Hippocampal formation (tissue), 2 donors: ENCODE measurements at places on chromosomes 11 and 22.

- DNase-seq: peak; percentile 38
Observed at GRCh38 chr11:78857688-78858087, 283.0 kb upstream of the NARS2 start.

DNA sequence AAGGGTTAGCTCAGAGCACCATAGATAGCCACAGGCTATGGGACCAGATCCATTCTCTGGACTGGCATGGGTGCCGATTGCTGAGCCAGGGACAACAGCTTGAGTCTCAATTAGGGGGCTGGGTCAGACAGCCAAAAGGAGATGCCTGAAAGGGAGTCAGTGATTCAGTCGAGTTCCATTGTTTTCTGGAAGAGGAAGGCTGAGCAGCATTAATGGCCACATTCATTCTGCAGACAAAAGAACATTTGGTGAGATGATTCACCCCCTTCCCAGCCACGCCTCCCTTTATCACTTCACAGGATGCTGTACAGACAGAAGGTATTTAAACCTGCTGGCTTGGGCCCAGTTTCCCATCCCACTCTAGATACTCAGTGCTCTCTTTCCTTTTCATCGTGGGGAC, 131.9 kb downstream of the ADAMTS15 start:
- DNase-seq: peak; percentile 65

DNA sequence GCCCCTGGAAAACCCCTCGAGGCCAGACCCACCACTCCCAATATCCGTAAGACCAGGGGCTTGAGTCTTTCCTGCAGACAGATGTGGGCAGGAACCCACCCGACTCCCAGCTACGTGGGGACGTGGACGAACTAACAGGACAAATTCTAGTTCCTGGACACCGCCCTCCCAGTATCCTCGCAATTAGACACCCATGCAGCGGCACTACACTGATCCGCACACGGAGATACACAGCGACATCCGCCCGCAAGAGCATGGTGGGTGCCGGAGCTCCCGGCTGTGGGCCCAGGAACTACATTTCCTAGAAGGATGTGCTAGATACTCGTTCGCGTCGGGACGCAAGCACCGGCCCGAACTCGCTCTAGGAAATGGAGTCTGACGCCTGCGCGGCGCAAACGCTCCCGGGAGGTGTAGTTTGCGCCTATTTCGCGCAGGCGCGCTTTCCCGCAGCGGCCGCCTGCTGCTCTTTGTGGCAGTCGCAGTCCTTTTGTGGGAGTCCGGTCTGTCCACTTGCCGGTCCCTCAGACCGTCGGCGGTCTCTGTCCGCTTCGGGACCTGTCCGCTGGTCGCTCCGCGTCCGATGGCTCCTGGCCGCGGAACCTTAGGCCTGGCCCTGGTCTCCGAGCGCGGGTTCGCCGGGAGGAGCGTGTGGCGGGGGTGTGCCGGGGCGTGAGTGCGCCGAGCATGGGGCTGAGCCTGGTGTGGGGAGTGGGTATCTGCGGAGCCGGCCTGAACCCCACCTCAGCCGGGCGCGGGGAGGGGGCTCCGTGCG, at the start of gene ZNF74:
ZNF74 (plus strand) TSS at position 447 of the 772 bp plus-strand sequence. CDS start 478 bp downstream, outside the sequence.
- peak; percentile 85 for DNase-seq

DNA sequence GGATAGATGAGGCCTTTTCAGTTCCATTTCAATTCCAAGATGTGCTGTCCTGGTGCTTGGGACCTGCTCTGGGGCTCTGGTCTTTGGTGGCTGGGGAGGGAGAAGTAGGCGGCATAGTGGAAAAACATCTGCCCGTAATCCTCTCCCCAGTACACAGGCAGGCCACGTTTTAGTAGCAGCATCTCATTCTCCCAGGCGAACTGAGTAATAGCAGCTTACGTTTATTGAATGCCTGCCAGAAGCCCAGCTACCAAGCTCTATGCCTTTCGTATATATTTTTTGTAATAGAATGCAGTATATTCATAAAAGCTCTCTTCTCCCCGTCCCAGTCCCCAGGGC, 11.4 kb downstream of the ACO2 start:
- no peak for DNase-seq

DNA sequence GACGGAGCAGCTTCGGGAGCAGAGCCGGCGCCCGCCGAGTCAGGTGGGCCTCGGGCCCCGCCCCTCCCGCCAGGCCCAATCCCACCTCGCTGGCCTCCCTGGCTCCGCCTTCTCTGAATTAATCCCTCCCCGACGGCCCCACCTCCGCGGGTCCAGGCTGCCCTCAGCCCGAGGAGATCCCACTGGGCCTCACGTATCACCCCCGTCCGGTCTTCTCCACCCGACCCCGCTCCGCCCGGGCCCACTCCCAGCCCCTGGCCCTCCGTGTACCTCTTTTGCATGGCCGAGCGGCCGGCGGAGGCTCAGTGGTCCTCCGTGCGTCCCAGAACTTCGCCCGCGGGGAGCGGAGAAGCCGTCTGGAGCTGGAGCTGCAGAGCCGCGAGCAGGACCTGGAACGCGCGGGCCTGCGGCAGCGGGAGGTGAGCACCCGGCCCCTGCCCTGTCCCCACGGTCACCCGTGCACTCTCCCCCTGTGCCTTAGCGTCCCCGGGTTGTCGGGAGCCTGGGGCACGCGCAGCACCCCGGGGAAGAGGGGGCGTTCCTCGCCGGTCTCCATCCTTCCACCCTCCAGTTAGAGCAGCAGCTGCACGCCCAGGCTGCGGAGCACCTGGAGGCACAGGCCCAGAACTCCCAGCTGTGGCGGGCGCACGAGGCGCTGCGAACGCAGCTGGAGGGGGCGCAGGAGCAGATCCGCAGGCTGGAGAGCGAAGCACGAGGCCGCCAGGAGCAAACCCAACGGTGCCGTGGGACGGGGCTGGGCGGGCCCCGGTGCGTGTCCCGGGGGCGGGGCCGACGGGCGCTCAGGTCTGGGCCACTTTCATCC, 2.2 kb upstream of the CD151 start:
- no peak for DNase-seq

DNA sequence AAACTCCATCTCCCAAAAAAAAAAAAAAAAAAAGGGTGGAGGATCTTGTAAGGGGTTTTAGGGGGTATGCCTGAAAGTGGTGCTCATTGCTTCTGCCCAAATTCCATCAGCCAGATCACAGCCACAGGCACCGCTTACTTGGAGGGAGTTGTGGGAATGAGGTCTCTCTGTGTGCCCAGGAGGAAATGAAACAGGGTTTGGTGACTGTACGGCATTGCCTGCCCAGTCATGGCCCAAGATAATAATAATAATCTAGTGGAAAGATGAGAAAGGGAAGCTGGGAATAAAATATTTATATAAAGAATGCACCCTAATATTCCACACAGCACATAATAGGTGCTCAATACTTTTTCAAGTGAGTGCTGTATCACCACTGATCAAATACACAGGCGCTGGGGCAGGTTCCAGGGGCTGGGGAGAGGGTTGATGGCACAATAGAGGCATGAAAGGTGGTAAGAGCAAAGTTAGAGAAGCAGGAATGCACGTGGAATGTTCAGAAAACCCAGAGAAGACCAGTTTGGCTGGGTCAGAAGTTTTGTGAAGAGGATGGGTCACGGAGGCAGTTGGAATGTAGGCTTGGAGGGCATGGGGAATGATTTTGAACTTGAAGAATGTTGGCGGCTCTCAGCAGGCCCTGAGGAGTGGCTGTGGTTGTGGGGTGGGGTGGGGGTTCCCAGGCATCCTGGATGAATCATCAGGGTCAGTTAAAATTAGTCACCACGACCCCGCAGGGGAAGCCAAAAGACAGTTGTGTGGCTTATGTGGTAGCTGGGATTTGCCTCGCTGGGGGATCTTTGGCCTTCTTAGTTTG, 12.5 kb upstream of the MB start:
- DNase-seq: no peak

DNA sequence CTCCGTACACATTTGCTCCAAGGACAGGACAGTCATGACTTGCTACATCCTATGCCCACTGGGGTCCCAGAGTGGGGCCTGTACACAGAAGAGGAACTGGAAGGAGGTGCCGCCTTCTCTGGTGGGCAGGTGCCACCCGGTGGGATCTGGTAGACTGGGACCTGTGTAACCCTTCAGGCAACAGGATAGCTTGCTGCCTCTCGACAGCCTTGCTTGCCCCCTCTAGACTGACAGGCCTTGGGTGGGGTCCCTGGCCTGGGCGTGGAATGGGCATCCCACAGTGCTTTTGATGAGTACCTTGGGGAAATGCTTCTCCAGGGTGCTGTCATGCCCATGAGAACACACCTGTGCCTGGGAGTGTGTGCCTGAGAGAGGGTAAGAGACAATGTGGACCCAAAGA, 15.8 kb downstream of the SHANK3 start:
- no peak for DNase-seq

- DNase-seq: no peak
Observed at GRCh38 chr22:26709617-26710390, 52.4 kb downstream of the MIAT start.

DNA sequence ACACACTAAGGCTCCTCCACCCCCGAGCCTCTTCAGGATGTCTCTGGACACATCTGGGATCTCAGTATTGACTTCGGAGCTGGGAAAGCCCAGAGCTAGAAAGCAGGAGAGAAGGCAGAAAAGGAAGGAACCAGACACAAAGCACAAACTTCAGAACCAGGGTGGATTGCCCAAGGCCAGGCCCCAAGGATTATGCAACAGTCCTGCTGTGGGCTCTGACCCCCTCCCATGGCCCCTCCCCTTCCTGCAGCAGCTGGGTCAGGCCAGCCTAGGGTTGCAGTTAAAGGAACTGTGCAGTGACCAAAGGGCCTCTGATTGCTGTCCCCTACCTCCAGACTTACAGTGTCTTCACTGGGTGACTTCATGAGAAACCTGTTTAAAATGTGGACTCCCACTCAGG, 5.3 kb downstream of the KCNE3 start:
- peak; percentile 33 for DNase-seq

DNA sequence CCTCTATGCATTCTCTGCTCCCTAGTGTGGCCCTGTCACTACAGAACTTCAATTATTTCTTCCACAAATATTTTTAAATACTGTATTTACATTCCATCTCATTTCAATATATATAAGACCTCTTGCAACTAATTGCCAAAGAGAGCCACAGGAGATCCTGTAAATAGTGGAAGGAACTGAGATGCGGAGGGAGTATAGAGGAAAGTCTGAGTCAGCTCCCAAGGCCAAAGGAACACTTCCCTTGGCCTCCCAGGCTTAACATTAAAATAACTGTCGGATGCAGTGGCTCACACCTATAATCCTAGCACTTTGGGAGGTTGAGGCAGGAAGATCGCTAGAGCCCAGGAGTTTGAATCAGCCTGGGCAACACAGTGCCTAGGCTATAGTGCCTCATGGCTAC, 31.2 kb downstream of the RBFOX2 start:
- no peak for DNase-seq

- DNase-seq: no peak
Observed at GRCh38 chr11:68878022-68878421, 25.6 kb downstream of the MRPL21 start.

GRCh38 chr11:116901211-116901610, 63.8 kb upstream of the APOA1 start:
- no peak for DNase-seq

GRCh38 chr11:93784935-93785360, 866 bp downstream of the MED17 start:
- no peak for DNase-seq

DNA sequence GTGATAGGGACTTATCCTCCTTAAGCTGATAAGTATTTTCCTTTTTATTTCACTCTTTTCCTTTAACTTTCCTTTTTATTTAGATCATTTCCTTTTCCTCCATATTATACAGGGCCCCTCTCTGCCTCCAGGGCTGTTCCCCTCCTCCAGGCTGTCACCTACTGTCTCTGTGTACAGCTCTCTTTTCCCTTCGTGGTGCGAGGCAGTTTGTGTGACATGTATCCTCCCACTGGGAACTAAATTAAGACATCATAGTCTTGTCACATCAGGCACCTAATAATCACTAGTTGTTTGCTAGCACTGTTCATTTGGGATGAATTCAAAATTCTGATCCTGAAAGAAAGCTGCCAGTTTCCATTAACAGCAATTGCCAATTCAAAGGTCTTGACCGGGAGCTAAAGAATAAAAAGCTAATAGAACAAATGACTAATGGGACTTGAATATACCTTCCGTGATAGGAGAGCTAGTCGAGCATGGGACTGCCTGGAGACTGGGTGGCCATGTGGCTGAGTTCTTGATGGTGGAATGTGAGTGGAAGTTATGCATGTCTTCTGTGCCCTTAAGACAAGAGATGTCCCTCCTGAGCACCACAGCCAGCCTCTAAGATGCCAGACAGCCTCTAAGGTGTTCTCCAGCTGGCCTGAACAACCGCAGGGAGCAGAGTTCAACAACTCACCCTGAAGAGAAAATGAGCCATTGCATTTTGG, 77.7 kb upstream of the LRRC55 start:
- no peak for DNase-seq

DNA sequence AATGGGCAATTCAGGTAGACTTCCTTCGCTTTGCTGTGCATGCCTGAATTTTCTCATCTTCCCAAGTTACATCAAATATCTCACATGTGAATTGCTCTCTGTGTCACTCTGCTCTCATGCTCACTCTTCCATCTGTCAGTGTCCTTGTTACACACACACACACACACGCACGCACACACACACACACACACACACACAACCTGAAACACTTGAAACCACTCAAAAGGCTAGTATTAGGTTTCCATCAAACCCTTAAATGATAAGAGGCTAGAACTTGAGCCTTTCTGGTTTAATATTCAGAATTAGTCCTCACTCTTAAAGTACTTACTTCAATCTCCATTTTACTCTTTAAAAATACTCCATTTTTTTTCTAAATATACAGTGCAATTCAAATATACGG, 282.4 kb downstream of the C11orf87 start:
- no peak for DNase-seq

DNA sequence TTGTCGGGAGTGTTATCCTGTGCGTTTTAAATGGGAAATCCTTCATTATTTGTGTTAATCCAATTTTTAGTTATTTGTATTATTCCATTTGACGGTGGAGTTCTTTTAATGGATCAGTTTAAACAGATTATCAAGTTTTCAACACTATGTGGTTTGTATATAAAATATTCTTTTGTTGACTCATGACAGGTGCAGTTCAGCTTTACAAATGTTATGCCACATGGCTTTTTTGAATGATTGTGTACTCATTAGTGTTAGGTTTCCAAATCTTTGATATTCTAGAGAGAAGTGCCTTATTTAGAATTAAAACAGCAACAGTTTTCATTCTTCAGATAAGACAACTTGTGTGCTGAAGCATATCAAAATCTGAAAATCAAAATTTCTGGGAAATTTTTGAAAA, 2.4 kb downstream of the JAM3 start:
- no peak for DNase-seq

DNA sequence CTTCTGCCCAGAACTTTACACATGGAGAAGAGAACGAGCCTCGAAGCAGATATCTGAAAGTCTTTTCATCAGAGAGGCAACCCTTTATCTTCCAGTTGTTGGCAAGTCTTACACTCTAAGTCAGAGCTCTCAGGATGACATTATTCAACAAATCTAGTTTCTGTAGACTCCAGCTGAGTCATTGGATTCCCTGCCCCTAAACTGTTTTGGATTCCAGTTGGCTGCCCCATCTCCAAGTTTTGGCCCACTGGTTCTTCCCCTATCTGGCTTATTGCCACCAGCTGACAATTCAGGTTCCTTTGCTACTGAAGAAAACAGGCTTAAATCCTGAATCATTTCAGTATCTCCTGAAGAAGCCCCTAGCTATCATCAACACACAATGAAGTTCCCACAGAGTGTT, 14.2 kb downstream of the SAAL1 start:
- no peak for DNase-seq
